ENCODE measurements at places on chromosomes 5 and 9.
A peak's percentile ranks its signal among the peaks of the same experiment; 100 is the strongest.

DNA sequence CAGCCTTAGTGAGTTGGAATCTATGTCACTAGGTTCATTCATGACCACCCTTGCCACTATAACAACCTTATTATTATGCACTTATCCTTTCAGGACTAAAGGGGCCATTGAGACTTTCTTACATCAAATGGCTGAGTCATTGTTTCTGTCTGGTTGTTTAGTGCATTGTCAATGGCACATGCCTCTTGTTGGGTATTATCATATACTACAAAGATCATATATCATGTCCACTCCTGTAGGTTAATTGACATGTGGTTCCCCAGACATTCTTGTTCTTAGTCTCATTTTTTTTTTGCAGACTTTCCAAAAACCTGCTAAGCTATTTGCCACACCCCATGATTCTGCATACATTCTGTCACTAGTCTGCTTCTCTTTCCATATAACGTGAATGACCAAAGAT, 66.7 kb upstream of the PRDM9 start:
- no peaks in the 10 kb centered on the region for H3K27me3 ChIP-seq
- no peak for DNase-seq
- H3K4me3 ChIP-seq, result no peak overlapping the region
- H3K36me3 ChIP-seq, result no peaks in the 10 kb centered on the region
- peak overlapping the region; percentile 3 for H3K27ac ChIP-seq

DNA sequence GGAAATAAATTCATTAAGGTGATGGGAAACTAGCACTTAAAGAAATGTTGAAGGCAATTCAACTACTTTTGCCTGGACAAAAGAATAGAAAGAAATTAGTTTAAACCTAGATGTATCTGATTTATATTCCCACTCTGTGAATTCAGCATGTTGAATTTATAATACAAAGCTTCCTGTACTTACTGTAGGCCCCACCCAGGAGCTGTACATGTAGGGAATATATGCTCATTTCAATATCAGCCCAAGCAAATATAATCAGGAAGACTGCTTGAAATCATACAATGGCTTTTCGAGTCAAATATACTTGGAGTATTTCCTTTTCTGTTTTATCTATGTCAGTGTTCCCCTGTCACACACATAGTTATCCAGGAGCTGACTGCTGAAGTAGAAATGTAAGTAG, 102.1 kb downstream of the OTULIN start:
- H3K4me3 ChIP-seq, result no peak overlapping the region
- H3K36me3 ChIP-seq, result peaks cover 1% of the 10 kb centered on the region
- H3K27ac ChIP-seq, result no peak overlapping the region
- no peak for DNase-seq
- no peaks in the 10 kb centered on the region for H3K4me1 ChIP-seq

DNA sequence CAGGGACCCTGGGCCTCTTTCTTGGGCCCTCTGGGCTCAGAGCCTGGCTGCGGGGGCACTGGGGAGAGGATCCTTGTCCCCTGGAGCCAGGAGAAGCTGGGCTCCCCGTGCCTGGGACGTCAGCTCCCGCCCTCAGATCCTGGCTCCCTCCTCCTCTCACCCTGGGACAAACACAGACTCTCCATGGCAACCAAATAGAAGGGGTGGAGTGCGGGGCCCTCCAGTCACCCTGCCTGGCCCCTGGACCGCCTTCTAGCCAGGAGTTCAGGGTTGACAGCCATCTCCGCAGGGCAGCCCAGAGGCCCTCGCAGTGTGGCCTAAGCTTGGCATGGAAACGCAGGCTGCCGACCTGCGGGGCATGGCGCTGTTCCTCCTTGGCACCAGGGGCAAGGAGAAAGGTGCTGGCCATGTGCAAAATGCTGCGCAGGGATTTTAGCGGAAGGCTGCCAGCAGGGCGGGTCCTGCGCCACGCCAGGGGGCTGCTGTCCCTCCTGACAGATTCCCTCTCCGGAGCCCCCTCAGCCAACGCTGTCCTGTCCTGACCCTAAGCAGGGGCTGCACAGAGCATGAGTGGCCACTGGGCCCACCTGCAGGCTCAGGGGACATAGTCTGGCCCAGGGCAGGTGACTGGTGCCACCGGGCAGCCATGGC, 1.0 kb downstream of the ZDHHC11 start:
- H3K4me3 ChIP-seq, result no peak overlapping the region
- DNase-seq, result no peak
- H3K27me3 ChIP-seq, result peaks cover 10% of the 10 kb centered on the region
- H3K4me1 ChIP-seq, result peaks cover 12% of the 10 kb centered on the region

- no peaks in the 10 kb centered on the region for H3K36me3 ChIP-seq
- no peak for DNase-seq
- H3K4me1 ChIP-seq, result peaks cover 2% of the 10 kb centered on the region
- peaks cover 2% of the 10 kb centered on the region for H3K27me3 ChIP-seq
- peak overlapping the region; percentile 8 for H3K27ac ChIP-seq
Measured at GRCh38 chr5:168712280-168712924, 133.2 kb upstream of the PANK3 start.

- H3K36me3 ChIP-seq, result peaks cover 25% of the 10 kb centered on the region
- H3K27ac ChIP-seq, result no peak overlapping the region
- no peak for DNase-seq
- H3K27me3 ChIP-seq, result no peaks in the 10 kb centered on the region
- H3K4me1 ChIP-seq, result no peaks in the 10 kb centered on the region
Measured at GRCh38 chr5:95768731-95769130, 37.6 kb downstream of the RHOBTB3 start.

DNA sequence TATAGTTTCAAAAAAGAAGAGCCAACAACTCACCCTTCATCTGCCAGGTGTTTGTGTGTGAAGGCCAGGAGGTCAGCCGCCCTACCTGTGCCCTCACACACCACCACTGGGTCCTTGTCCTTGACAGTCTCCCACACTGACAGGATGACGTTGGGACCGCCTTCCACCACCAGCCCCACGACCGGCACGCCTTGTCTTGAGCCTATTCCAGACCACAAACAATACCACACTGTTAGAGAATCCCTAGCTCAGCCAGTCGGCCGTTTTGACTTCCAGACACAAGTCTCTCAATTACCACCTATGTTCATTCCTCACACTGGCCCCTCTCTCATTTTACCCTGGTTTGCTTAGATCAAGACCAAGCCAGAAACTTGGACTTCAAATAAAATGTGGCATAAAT, 66.1 kb downstream of the TRPM6 start:
- H3K36me3 ChIP-seq, result no peaks in the 10 kb centered on the region
- DNase-seq, result no peak

DNA sequence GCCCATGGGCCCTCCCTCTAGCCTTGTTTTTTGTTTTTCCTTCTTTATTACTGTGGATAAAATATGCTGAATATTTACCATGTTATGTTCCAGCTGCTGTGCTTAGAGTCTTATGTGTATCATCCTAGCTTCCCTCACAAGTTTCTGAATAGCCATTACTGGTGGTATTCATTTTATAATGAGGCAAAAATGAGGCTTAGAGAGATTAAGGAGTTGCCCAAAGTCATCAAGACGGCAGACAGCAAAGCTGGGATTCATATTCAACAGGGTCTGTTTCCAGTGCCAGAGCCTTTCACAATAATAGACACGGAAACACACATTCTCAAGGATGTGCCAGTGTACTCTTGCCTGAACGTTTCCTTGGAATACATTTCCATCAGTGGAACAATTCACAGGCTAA, 258.1 kb downstream of the CTNND2 start:
- no peaks in the 10 kb centered on the region for H3K4me1 ChIP-seq
- no peak for DNase-seq
- no peaks in the 10 kb centered on the region for H3K27me3 ChIP-seq

DNA sequence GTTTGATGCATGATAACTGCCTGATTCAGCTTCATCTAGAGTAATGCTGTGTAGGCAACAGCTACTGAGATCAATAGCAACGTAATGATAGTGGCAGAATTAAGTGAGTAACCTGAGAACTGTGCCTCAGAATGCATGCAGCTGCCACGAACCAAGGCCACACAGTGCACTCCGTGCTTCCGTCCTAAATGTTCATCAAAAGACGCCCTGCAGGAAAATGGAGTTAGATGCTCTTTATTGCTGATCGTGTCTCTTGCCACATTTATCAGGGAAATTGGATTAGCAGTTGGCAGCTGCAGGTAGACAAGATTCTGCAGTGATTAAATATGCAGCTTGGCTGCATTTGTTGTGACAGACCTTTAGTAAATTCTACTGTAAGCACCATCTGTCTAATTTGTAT, 107.7 kb upstream of the TLX3 start:
- H3K36me3 ChIP-seq, result no peaks in the 10 kb centered on the region
- no peak overlapping the region for H3K4me3 ChIP-seq
- H3K27me3 ChIP-seq, result no peaks in the 10 kb centered on the region
- H3K4me1 ChIP-seq, result peaks cover 3% of the 10 kb centered on the region

DNA sequence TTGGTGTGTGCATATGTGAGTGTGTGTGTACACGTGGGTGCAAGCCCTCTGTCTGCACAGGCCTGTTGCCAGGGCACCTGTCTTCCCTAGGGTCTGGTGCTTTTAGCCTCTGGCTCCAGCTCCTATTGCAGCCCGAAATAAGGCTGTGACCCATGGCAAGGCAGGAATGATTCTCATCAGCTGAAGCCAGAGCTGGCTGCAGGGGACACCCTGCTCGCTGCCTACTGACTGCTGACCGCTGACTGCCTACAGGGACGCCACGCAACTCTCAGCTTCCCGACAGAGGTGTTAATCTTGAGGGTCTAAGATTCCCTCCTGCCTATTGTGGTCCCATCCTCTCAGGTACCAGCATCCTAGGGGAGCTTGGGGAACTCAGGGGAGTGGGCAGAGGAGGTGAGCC, at the start of gene MYOZ3:
Gene MYOZ3, plus strand, starts transcription at position 166 of the 400 bp plus-strand sequence. CDS start 1,691 bp downstream, outside the sequence.
- H3K4me1 ChIP-seq, result peaks cover 3% of the 10 kb centered on the region
- peaks cover 19% of the 10 kb centered on the region for H3K27me3 ChIP-seq

GRCh38 chr5:93642526-93642925, 59.5 kb downstream of the NR2F1 start:
- H3K36me3 ChIP-seq, result no peaks in the 10 kb centered on the region
- no peak overlapping the region for H3K27ac ChIP-seq

DNA sequence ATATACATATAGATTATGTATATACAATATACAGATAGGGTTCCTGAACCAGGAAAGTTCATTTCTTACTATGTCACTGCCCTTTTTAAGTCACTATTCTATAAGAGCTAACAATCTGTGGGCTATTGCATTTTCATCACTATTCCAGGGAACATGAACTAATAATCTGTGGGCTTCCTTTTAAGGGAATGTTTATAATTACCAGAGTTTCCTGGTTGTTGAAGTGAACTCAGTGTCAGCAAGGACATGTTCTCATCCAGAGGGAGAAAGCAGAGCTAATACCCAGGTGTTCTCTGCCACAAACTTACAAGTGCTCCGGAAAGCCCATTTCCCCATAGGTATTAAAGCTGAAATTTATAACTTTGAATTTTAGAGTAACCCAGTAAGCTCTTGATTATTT, 69.6 kb downstream of the CWC27 start:
- DNase-seq, result no peak
- no peak overlapping the region for H3K27ac ChIP-seq
- H3K27me3 ChIP-seq, result no peaks in the 10 kb centered on the region
- H3K36me3 ChIP-seq, result peaks cover 13% of the 10 kb centered on the region

DNA sequence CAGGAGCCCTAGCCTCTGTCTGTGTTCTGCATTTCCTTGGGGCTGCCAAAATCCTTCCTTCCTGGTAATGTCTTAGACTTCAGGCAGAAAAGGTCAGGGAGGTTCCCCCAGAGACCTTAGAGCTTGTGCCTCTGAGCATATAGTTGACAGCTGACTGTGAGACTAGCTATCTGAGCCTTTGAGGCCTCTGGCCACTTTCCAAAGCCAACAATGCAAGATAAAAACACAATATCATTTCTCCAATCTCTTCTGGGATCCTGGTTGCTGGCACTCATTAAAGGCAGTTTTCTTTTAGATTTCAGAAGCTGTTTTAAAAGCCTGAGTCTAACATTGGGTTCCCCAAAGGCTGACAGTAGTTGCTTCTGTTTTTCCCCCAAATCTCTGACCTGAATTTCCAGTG, 13.2 kb upstream of the GLRA1 start:
- no peak overlapping the region for H3K4me3 ChIP-seq
- DNase-seq, result no peak
- H3K4me1 ChIP-seq, result no peaks in the 10 kb centered on the region
- no peaks in the 10 kb centered on the region for H3K36me3 ChIP-seq
- no peak overlapping the region for H3K27ac ChIP-seq
